Suppressor macrophage (primary cell): ENCODE measurements at places on chromosomes 13 and 19.

DNA sequence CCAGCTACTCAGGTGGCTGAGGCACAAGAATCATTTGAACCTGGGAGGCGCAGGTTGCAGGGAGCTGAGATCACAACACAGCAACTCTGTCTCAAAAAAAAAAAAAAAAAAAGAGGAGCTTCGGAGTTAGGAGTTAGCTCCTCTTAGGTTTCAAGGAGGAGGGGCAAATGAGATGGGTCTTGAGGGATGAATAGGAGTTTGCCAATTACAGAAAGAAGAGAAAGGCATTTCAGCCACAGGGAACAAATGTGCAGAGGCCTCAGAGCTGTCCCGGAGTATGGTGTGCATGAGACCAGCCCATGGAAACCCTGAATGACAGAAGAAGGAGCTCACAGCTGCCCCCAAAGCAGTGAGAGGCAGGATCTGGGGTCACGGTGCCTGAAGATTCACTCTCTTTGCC, 24.6 kb downstream of the TLE2 start:
- DNase-seq = no peak

GRCh38 chr13:80548915-80549314, 208.0 kb upstream of the SPRY2 start:
- no peak for DNase-seq

- no peak for DNase-seq
These were observed 753.6 kb downstream of the LIG4 start for GRCh38 chr13:107461751-107462150.

- no peak for DNase-seq
These were observed 101.7 kb upstream of the SERP2 start for GRCh38 chr13:44271915-44272341.

DNA sequence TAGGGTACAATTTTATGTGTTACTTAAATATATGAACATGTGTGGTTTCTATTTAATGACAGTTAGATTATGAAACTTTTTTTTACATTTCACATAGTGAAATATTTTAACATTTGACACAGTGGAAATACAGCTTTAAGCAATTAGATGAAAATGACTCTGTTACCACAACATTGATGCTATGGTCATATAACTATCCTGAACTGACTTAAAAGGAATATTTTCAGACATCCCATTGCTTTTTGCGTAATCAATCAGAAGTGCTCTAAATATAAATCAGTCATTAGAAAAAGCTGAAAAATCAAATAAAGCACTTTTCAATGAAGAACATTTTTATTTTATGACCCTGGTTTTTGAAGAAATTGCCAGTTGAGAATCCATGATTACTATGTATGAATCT, 80.3 kb downstream of the UFM1 start:
- no peak for DNase-seq

- peak; percentile 84 for DNase-seq
These were observed 29.8 kb downstream of the CERS1 start for GRCh38 chr19:18865973-18866799.

- no peak for DNase-seq
These were observed 9.9 kb downstream of the IGFL1 start for GRCh38 chr19:46239193-46240024.

GRCh38 chr13:38693641-38694040, 6.8 kb downstream of the FREM2 start:
- no peak for DNase-seq

DNA sequence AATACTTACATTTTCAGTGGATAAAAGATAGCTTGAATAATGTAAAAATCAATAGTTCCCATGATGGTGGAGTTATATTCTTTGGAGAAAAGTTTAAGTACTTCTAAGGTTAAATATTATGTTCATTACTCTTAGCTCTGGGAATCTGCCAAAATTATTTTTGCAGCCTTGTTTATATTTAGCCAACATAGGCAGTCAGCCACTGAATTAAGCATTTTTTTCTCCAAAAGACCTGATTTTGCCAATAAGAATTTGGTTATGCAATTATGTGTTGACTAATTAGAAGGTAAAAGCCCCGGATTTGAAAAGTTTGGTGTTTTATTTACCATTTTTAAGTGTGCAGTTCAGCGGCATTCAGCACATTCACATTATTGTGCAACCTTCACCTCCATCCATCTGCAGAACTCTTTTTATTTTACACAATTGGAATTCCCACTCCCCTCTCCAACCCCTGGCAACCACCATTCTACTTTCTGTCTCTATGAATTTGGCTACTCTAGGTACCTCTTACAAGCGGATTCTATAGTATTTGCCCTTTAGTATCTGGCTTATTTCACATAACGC, 90.1 kb upstream of the C1QTNF9B start:
- no peak for DNase-seq

DNA sequence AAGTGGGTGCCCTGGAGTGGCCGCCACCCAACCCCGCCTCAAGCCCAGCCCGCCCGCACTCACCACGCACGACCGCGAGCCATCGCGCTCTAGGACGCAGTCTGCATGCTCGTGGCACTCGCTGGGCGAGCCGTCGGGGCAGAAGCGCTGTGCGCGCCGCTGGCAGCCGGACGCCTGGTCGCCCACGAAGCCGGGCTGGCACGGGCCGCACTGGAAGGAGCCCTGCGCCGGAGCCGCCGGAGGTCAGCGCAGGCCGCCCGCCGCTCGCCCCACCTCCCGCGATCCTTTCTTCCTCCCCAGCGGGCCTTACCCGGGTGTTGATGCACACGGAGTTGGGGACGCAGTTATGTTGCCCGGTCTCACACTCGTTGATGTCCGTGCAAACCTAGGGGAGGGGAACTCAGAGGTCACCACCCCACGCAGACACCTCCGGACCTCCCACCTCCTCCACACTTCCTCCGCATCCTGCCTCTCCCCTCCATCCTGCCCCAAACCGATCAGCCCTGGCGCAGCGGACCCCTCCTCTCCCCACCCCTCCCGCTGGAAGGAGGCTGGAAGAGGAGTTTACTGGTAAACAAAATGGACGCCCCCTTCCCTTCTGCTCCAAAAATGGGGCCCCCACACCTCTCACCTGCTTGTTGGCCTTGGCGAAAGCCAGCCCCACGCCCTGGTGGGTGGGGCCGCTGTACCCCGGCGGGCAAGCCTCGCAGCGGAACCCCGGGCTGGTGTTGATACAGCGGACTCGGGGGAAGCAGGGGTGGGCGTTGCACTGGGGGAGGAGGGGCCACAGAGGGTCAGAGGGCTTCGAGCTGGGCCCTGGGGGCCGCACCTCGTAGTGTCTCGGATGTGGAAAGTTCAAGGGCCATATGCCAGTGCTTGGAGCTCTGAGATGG, 2.3 kb downstream of the COMP start:
- no peak for DNase-seq

- no peak for DNase-seq
These were observed 57.3 kb downstream of the KLF2 start for GRCh38 chr19:16381756-16382401.

DNA sequence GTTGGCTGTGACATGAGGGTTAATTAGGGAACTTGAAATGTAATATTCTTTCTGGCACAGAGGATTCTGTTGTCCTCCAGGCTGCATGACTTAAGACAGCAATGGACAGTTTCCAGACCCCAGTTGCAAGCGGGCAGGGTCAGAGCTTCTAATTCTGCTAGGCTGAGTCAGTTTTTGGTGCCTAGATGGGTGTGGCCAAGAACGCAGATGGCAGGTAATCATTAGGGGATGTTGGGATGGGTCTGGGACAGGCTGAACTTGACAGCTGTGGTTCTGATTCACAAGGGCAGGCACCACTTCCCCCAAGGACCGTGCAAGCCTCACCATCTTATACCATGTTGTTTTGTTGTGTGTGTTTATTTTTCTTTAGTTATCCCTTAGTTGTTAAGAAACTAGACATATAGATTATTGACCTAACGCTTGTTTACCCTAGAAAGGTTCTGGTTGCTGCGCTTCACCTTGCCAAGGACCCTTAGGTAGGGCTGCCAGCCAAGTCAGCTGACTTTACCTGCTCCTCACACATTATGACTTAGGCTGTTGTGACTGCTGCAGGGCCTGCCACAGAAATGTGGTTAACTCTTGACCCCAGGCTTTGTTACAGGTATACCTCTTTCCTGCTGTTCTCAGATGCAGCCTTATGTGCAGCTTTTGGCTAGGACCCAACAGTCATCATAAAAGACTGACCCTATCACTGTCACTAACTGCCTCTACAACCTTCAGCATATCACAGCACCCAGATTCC, 117.7 kb upstream of the KLF12 start:
- DNase-seq = no peak

DNA sequence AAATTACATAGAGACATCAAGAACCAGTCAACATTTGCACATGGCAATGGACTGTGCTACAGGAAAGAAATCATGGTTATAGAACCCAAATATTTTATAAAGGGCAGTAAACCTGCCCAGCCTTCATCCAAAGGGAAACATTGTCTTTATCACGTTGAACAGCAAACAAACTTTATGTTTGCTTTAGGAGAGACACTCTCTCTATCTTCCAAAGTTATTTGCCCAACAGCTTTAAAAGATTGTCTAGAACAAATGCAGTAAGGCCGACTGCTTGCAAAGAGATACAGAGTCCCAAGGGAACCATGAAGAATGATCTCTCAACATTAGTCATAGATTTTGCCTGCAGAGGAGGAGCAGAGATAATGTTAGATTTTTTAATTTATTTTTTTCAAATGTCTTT, 1323.5 kb upstream of the SLC10A2 start:
- DNase-seq = no peak

DNA sequence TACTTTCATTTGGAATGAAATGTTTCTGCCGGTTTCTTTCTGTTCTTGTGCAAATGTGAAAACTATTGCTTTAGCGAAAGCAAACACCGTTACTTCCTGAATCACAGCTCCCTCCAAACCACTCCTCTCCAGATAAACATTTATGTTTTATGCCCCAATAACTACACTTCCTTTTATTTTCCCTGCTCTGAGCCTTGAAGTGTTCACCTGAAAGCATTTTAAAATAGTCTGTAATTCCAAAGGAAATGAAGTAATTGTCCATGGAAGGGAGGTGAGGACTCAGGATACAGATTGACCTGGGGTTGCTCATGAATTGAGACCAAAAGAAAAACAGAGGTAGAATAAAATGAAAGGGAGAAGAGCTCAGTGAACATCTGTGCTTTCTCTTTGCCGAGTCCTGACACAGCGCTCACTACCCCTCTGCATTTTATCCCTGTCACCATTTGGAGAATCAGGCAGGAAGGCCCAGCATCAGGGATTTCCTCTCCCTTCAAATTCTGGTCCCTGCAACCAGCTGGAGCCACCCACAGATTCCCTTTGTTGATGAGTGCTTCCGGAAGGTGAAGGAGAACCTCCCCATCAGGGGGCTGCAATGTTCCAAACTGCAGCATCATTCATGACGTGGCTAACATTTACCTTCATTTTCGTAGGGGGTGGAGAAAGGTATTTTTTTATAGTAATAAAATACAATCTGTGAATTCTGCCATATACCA, 171.9 kb downstream of the ITGBL1 start:
- peak; percentile 19 for DNase-seq

DNA sequence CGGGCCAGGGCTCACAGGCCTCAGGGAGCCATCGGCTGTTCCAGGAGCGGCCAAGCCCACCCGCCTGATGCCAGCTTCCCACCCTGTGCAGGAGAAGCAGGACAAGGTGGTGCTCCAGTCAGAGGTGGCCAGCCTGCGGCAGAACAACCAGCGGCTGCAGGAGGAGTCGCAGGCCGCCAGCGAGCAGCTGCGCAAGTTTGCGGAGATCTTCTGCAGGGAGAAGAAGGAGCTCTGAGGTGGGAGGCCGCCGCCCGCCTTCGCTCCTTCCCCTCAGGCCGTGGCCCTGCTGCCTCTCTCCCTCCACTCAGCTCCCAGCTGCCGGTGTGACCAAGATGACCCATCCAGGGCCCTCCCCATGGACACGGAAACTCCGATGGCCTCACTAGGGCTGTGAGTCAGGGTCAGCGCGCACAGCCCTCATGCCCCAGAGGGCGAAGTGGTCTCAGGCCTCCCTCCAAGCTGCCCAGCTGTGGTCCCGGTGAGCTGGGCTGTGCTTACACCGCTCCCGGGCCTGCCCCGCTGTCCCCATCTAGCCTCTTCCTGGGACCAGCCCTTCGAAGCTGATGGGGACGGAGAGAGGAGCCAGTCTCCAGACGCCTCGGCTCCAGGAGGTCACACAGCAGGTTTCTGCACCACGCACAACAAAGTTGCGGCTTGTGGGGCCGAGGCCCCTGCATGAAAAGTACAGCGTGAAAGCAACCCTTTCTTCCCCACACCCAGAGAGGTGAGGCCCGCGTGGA, 17.8 kb downstream of the DPF1 start:
- DNase-seq = no peak

DNA sequence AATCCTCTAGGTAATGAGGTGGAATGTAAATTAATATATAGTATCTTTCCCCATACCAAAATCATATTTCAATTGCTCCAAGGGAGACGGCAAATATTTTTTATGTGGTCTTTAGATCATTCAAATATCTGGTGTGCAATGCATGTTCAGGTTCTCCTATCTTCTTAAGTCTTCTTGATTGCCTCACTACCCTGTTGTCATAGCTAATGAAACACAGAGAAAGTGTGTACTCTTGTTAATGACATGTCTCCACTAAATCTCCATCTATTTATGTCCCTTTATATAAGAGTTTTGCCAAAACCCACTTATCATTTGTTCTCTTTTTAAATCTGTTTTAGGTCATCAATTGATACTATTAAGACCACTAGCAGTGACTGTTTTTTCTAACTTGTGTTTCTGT, 6.6 kb downstream of the STARD13 start:
- DNase-seq = no peak

DNA sequence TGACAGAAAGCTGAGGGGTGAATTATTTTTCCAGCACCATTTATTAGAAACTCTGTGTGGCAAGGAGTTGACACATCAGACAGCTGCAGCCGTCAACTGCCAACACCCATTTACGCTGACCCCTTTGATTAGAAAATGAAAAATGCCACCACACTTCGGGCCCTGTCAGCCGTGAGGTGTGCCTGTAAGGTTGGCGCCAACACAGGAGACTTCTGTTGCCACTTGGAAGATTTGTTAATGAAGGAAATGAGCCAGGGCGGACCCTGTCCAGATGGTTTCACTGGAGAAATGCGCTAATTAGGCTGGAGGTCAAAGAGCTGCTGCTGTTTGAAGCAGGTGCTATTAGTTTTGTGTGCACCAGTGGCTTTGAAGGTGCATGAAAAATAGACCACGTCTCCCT, 297.5 kb downstream of the MTUS2 start:
- no peak for DNase-seq

GRCh38 chr13:77507931-77508776, 27.4 kb upstream of the SCEL start:
- DNase-seq = no peak

GRCh38 chr19:5156231-5156986, 184.2 kb downstream of the PTPRS start:
- DNase-seq = no peak

GRCh38 chr13:72317346-72318109, 409.9 kb downstream of the MZT1 start:
- DNase-seq = no peak

DNA sequence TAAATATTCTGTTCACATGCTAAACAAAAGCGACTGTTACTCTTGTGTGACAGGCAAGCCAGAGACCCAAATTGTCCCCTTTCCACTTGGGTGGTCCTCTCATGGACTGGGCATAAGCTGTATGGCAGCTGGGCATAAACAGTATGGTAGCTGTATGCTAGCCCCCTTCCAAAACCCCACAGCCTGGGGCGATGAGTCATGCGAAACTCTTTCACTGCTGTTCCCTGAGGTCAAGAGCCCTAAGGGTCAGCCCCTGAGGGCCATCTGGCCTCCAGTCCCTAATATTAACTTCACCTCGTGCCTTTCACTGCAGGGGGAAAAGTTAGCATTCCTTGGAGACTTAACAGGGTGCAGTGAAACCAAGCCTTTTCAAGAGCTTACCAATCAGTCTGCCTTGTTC, 45.6 kb upstream of the ZNF562 start:
- no peak for DNase-seq
